ENCODE measurements at places on chromosomes 2 and 18.

DNA sequence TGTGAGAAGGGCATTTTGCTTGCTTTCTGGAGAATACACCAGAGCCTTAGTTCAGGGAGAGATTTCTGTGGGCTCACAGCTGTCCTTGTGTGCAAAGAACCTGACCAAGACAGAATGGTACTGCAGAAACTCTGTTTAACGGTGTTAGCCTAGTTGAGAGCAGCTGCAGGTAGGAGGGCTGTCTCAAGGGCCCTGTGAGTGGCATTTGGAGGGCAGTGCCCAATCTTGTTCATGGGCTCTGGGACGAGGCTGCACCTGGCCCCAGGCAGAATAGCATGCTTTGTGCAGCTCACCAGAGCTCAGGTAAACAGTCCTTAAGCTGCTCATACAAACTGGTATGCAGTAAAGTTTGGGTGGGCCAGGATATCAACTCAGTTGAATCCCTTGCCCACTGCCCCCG, 16.9 kb upstream of the RGPD4 start:
- no peak for DNase-seq

DNA sequence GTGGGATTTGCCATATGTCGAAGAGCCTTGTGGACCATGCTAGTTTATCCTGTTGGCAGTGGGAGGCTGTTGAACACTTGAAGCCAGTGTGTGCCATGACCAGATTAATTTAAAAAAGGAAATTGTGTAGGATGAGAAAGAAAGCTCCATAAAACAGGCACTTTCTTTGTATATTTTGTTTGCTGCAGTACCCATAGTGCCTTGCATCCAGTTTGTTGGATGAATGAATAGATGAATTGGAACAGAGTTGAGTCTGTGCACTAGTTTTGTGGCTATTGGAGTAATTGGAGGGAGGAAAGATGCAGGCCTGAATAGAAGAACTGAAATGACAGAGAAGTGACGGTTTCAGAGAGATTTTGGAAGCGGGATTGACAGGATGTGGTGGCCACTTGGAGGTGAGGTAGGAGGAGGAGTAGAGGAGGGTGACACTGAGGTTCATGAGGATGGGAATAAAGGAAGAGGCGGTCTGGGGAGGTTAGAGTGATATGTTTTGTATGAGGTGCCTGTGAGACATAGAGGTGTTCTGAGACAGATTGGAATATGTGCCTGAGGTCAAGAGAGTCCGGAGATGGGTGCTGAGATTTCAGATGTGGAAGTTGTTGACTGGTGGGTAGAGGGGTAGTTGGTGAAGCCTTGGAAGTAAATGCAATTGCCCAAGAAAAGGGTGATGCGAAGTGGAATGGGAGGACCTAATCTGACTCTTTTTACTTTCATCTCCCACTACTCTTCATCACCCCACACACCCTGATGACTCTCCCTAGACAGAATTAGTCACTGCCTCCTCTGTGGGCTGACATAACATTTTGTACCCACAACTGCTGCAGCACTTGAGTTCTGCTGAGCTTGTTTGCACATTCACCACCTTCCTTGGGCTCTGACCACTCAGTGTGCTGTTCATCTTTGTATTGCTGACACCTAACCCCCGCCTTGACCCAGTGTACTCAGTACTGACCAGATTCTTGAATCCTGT, 5.1 kb downstream of the DGUOK start:
- no peak for DNase-seq

- DNase-seq, result no peak
These were observed 62.0 kb downstream of the TGIF1 start for GRCh38 chr18:3511980-3512379.

DNA sequence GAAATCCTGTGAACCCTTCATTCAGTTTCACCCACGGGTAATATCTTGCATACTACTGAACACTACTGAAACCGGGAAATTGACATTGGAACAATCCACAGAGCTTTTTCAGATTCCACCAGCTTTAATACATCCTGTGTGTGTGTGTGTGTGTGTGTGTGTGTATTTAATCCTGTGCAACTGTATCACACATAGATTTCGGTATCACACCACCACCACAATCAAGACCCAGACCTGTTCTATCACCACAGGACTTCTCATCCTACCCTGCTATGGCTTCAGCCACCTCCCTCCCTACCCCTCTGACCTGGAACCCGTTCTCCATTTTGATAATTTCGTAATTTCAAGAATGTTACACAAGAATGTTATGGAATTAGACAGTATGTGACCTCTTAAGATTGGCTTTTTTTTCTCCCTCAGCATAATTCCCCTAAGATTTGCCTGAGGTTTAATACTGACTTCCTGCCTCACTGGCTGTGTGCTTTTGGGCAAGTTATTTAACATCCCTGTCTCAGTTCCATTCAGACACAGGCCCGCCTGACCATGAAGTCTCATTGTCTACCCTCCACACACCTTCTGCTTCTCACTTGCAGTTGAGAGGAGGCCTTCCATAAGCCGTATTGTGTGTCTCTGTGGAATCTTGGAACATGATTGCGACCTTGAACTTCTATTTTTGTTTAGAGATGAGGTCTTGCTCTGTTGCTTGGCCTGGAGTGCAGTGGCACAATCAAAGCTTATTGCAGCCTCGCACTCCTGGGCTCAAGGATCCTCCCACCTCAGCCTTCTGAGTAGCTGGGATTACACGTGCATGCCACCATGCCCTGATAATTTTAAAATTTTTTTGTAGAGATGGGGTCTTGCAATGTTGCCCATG, 14.4 kb upstream of the TMEM131 start:
- DNase-seq, result no peak

DNA sequence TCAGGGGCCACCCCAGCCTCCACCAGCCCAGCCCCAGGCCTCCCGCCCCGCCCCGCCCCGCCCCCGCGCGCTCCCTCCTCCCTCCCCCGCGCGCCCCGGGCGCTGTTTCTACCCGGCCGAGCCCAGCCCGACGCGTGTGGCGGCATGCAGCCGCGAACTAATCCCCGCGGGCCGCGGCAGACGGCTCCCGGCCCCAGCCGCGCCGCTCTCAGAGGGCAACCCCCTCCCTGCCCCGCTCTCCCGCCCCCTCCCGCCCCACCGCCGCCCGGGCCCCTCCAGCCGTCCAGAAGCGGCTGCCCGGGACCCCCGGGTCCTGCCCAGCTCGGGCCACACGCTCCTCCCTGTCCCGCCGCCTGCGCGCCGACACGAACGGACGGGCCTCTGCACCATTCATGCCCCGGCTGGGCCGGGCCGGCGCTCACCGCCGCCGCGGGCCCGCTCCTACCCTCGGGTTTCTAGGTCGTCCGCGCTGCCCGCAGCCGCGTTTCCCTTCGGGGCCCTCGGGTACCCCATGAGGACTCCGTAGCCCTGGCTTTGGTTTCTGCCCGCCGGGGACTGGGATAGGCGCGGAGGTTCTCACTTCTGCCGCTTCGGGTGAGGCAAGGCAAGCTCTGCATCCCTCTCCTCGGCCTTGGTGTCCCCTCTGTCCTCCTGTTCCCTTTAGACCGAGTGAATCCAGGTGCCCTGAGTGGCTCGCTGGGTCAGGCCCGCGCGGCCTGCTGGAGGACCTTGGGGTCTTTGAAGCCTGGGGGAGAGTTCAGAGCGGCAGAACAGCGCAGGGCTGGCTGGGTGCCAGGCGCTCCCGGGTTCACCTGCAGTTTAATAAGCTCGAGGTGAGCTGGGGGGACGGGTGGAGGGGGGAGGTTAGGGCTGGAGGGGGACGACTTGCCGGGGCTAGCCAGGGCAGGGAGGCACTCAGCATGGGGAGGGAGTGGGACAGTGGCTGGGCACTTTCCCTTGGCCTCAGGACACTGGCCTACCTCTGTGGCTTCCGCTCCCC, 3.1 kb downstream of the WNT10A start:
- peak; percentile 41 for DNase-seq

- no peak for DNase-seq
These were observed 6.0 kb upstream of the PDCL3 start for GRCh38 chr2:100556746-100557145.

DNA sequence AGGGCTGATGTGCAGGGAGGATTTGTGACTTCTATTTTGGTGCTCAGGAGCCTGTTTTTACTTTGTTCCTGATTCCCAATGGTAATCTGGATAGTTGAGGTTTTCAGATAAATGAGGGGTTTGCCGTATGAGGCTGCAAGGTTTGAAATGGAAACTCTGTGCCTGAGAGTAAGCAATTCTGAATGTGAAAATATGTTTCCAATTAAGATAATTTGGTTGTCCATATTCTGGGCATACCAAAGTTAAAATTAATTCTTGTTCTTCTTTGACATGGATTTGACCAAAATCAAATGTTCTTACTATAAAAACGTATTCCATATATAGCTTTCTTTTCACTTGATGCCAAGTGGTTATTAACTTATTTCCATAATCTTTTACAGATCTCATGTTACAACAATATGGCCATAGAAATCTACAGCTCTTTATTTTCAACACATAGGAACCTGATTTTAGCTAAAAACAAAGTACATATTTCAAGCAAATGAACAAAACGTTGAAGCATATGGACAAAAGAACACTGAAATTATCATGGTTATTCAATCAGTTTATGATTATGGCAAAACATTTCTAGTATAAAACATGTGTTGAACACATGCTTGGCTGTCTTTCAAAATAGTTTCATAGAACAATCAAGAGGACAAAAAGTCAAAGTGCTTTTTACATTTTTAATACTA, 63.4 kb upstream of the ARHGAP28 start:
- no peak for DNase-seq

- no peak for DNase-seq
These were observed 618 bp upstream of the TNS1 start for GRCh38 chr2:218003281-218003944.

DNA sequence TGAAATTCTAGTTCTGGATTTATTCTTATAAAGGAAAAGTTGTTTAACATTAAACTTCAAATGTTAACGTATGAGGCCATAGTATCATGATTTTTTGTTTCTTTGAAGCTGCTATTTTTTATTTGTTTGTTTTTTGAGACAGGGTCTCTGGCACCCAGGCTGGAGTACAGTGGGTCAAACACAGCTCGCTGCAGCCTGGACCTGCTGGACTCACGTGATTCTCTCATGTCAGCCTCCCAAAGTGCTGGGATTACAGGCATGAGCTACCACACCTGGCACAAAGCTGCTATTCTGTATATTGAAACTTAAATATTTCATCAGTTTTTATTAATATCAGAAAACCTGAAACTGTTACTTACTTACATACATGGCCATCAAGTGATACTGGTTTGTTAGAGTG, 89.5 kb upstream of the RPRM start:
- DNase-seq, result no peak

GRCh38 chr2:235610696-235611257, 116.9 kb downstream of the AGAP1 start:
- DNase-seq, result no peak

DNA sequence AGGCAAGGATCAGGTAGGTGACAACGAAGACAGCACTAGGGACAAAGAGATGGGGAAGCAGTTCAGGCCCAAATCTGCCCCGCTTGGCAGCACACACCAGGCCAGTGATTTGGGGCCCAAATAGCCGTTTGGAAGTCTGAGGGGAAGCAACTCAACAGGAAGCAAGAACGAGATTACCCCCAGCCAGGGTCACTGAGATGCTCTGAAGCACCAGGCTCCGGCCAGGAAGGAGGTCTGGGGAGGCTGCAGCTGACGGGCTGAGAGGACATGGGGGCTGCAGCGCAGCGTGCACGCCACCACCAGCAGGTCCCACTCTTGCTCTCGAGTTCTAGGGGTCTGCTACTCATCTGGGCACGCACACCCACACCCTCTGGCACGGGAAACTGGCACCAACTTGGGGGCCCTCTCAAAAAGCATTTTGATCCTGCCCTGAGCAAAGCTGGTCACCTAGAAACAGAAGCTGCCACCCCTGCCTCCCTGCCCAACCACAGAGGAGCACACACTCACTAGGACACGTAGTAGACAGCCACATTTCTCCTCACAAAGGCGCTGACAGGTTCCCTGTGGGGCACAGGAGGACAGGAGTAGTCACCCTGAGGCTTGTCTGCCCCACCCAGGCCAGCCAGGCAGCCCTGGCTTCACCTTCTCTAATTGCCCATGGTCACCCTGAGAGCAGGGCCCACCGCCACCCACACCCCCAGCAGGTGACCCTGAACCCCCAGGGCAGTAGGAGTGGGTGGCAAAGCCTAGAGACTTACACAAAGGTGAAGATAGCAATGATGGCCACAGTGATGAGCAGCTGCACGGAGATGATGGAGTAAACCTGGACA, 8.4 kb downstream of the PNKD start:
- DNase-seq, result no peak

DNA sequence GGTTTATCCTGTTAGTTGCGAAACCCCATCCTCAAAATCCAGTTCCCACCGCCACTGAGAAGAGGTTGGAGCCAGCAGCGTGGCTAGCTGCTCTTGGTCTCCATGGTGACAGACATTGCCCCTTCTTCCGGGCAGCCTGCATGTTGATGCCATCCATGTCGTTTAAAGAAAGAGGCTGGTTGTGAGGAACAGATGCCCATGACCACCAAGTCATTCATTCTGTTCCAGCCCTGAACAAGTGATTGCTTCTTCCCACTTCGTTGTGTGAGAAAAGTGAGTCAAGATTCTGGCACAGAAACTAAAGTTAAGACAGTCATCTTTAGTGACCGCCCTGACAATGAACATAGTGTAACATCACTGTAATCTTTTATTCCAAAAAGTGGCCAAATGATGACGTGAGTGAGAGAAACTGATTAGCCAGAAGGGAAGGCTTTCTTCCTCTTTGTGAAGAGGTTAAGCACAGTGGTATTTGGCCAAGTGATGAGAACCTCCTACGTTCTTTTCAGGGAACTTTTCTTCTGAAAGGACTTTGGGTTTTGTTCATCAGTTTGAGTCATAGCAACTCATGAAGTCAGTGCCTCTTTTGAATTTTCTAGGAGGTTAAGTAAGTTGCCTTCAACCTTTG, 272.5 kb downstream of the GALR1 start:
- DNase-seq, result no peak

DNA sequence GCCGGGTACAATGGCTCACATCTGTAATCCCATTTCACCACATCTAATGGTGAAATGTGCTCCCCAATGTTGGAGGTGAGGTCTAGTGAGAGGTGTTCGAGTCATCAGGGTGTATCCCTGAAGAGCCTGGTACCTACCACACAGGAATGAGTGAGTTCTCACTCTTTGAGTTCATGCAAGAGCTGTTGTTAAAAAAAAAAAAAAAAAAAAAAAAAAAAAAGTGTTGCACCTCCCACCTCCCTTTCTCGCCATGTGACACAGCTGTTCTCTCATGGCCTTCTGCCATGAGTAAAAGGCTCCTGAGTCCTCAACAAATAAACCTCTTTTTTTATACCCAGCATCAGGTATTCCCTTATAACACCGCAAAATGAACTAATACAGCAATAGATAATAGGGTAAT, 106.3 kb downstream of the C2orf74 start:
- DNase-seq, result no peak

DNA sequence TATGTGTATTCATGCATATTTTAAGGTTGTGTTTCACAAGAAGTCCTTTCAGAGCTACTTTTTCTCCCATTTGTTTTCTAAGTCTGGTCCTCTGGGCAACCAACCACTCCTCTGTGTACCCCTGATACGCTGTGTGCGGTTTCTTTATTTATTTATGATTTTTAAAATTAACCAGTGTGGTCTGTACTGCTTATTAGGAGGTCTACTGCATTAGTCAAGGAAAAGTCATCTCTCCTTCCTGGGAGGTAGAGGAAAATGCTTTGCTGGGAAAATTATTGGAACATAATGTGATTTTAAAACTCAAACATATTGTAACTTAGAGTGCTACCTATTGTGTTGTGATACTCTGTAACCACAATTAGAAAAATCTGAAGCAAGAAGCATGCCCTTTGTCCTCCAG, 1404.3 kb downstream of the SUCLG1 start:
- no peak for DNase-seq

GRCh38 chr2:23905155-23905554, 21.8 kb downstream of the ATAD2B start:
- DNase-seq, result no peak
